ENCODE measurements at places on chromosomes 6 and 20.

DNA sequence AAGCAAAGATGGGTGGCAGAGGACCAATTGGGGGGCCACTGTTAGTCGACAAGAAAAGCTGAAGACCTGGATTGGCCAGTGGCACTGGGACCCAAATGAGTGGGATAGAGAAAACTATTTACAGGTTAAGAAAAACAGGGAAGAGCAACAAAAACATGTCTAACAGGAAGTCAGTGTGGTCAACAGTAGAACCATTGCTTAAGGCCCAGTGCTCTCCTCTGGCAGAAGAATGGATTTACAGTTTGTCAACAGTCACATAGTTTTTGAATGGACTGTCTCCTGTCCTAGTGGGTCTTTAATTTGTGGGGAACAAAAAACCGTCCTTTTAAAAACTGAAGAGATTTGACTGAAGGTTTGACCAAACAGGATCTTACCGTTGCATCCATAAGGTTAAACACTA, 12.1 kb upstream of the WTAP start:
- DNase-seq: no peak

- DNase-seq: peak; percentile 92
Observed at GRCh38 chr6:166342349-166343149, at the start of gene SFT2D1. Gene SFT2D1 (minus strand): TSS chr6:166342545. CDS start chr6:166342481, 64 bp downstream.

DNA sequence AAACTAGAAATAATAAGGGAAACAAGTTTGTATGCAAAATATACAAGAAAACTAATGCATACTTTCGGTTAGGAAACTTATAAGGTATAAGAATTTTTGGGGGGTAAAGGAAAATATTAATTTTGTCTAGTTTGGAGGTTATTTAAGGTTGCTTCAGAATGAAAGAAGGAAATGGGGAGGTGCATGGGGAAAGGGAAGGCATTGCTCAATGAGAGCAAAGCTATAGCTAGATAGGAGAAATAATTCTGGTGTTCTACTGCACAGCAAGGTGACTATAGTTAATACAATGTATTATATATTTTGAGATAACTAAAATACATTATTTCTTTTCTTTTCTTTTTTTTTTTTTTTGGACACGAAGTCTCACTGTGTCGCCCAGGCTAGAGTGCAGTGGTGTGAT, 5.4 kb upstream of the MYMX start:
- no peak for DNase-seq

DNA sequence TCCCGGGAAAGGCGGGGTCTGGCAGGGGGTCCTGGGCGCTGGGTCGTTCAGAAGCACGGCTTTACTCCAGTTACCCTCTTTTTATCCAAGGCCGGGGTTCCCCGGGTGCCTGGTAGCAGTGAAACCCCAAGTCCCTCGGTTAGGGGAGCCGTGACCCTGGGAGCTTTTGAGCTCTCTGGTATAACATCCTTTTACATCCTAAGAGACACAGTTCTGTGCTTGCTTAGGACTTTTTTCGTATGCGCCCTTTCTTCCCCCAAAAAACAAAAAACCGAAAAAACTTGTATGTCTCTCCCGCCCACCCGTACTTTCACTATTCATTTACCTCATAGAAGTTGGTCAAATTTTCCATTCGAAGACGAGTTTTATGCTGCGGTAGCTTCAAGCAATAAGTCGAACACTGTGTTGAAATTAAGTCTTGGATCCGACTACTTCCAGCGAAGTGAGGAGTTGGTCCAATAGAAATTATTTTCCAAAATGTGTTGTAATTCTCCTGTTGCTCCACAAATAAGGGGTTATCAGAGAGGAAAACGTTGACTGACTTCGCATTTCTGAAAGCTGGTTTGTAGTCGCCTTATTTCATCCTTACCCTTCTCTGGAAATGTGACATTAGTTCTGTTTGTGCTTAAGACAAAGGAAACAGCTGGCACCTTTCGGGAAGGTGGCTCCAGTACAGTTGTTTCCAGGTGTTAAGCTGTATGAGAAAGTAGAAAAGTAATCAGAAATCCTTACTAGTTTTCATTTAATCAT, 816 bp upstream of the MAN1A1 start:
- DNase-seq: peak; percentile 55

DNA sequence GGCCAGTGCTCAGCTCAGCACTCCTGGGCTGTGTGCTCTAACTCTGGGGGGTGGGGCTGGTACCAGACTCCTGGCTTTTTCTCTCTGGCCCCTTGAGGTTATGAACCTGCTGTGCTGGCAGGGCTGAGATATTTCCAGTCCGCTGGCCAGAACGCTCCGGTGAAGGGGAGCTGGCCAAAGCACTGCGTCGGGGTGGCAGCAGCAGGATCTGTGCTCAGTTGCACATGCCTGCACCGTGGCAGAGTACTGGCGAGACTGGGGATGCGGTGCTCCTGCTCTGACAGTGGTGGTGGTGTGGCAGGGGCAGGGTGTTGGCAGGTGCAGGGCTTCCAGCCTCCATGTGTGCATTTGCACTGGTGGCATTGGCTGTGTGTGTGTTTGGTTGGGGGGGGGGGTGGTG, 374.4 kb downstream of the PHF3 start:
- DNase-seq: no peak

DNA sequence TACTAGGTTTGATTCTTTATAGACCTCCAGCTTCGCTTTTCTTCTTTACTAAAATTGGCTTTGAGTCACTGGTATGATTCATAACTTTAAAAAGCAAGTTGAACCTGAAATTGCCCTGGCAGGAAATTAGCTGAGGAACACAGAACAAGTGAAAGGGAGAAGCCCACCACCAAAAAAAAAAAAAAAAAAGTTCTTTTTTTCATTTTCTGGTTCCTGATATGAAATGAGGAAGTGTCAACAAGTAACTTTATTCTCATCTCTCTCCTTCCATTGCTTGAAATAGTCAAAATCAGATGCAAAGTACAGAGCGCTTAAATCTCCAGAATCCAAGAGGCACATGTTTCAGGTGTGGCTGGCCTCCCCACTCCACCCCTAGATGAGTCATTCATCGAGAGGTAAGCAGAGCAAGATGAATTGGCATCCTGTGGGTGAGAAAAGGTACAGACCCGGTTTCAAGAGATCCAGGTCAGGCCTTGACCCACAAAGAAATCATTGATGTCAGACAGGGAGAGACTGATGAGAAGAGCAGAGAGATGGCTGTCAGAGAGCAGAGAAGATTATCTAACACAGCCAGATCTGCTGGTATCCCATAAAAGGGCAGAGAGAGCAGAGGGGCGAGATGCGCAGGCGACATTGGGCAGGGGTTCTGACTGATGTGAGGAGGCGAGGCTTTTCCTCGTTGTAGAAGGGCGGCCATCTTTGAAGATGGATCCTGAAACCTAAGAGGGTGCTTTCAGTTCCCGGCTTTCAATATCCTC, 54.8 kb upstream of the MBOAT1 start:
- DNase-seq: no peak
